Hindlimb muscle (tissue), 1 donor: ENCODE measurements at places on chromosomes 3 and 15.

DNA sequence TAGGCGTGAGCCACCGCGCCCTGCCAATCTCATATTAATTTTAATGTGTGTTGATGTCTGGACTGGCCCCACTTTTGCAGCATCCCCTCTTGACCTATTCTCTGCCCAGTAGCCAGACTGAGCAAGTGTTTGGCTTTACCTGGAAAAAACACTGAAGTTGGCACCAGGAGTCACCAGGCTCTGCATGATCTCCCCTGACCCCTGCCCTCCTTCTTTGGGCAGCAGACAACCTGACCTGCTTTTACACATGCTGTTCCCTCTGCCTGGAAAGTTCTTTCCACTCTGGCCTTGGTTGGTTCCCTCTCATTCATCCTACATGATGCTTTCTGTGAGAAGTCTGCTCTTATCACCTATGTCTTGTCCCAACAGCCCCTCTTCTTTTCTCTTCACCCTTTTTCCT is 67.9 kb upstream of the SLC2A2 start:
- no peak for DNase-seq

GRCh38 chr15:60371175-60372051 is 26.4 kb downstream of the ANXA2 start:
- peak; percentile 81 for DNase-seq

GRCh38 chr3:3086239-3086638 is 23.9 kb downstream of the IL5RA start:
- no peak for DNase-seq

DNA sequence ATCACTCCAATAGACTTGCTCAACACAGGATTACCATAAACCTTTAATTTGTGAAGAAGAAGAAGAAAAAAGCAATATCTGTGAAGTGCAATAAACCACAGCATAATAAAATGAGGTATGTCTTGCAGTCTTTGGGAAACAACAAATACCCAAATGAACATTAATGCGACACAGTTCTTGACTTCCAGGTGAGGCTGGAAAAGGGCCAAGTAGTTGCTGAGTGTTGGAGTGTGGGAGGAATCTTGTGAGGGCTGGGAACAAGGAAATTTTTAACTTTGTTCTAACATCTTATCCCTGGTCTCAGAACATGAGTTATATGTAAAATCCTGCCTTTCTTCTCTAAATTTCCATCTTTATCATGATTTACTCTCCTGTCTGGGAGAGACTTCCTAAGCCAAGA is 206.5 kb downstream of the DTWD1 start:
- DNase-seq: no peak

- no peak for DNase-seq
These were observed 5.7 kb upstream of the EIF4G1 start for GRCh38 chr3:184308744-184309143.

DNA sequence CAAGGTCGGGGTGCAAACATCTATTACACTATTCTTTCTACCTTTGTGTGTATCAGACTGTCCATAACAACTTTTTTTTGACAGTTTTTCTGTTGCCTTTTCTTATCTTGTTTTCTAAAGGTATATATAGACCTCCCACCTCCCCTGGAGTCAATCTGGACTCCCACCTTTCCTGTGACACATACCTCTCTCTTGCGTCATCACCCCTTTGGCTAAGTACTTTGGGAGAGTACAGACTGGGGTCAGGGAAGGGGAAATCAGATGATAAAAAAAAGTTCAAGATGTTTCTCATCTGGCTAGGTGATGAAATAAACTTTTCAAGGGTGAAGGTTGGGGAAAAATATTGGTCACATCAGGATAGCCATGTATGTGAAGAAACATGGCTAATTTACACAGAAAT is 17.2 kb downstream of the TSPAN3 start:
- DNase-seq: no peak
